NAMALWA (cell line): ENCODE measurements at places on chromosomes 16 and 17.

- no peak for DNase-seq
These were observed 12.5 kb downstream of the SAMD14 start for GRCh38 chr17:50117202-50118051.

- DNase-seq = no peak
These were observed 21.9 kb downstream of the ACE start for GRCh38 chr17:63498626-63499195.

- no peak for DNase-seq
These were observed 536.1 kb downstream of the MAF start for GRCh38 chr16:79064256-79064972.

DNA sequence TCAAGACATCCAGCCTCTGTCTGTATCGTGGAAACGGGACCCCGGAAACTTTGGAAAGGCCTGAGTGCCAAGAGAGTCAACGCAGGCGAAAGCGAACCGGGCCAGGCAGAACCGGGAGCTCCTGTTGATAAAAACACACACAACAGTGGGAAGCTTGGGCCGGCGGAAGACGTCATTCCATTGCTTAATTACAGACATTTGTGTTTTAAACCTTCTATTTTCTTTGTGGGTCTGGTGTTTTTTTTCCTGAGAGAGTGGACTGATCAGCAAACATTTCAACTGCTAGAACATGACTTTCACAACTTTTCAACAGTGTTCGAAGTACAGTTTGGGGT, 878 bp upstream of the RNF157 start:
- DNase-seq = no peak

GRCh38 chr17:39754958-39755553, 17.3 kb downstream of the GRB7 start:
- no peak for DNase-seq
